ENCODE measurements at places on chromosomes 3 and 15.

- no peak for DNase-seq
These were observed 200.5 kb downstream of the THRB start for GRCh38 chr3:24294150-24294549.

GRCh38 chr3:32384938-32385337 lies 6.7 kb upstream of the CMTM7 start:
- no peak for DNase-seq

GRCh38 chr3:24502690-24503089 lies 8.0 kb upstream of the THRB start:
- DNase-seq: no peak

- DNase-seq: no peak
These were observed 203.0 kb downstream of the MYRIP start for GRCh38 chr3:40012381-40012780.

- DNase-seq: no peak
These were observed 93.6 kb upstream of the NMNAT3 start for GRCh38 chr3:139771331-139771730.
